ENCODE measurements at places on chromosomes 6 and 20. TPM values are rescaled to one million over a fixed set of nuclear protein-coding genes. Genes with fewer than 3 reads are reported as not detected.

Gene PREP
- total RNA-seq: 30.0 TPM

Gene CCHCR1
- 16.5 TPM for total RNA-seq

GRCh38 chr20:62897666-62898065 is 28.6 kb downstream of the DIDO1 start:
- peaks cover 63% of the 10 kb centered on the region for H3K36me3 ChIP-seq
- no peaks in the 10 kb centered on the region for H3K27me3 ChIP-seq
- no peak overlapping the region for H3K27ac ChIP-seq
- H3K4me3 ChIP-seq: no peak overlapping the region
- peaks cover 19% of the 10 kb centered on the region for H3K4me1 ChIP-seq

GRCh38 chr6:108714101-108714765 is 134.0 kb upstream of the ARMC2 start:
- peak overlapping the region; percentile 24 for H3K27ac ChIP-seq
- no peak overlapping the region for H3K4me3 ChIP-seq
- no peaks in the 10 kb centered on the region for H3K36me3 ChIP-seq
- H3K4me1 ChIP-seq: peaks cover 36% of the 10 kb centered on the region
- no peaks in the 10 kb centered on the region for H3K27me3 ChIP-seq

- peak overlapping the region; percentile 94 for H3K27ac ChIP-seq
These were observed 1.4 kb downstream of the PLAGL2 start for GRCh38 chr20:32205843-32206759.
